ENCODE measurements at places on chromosomes 7 and 10. TPM values are rescaled to one million over a fixed set of nuclear protein-coding genes. Genes with fewer than 3 reads are reported as not detected.

GRCh38 chr7:117249696-117250095, 73.2 kb downstream of the WNT2 start:
- DNase-seq, result no peak

GRCh38 chr10:5283305-5284158, 81.2 kb upstream of the UCN3 start:
- peak; percentile 70 for DNase-seq

- no peak for DNase-seq
Measured at GRCh38 chr7:43803865-43804264, 45.4 kb downstream of the BLVRA start.

GRCh38 chr10:49512121-49512809, 26.7 kb downstream of the ERCC6 start:
- DNase-seq, result no peak

- DNase-seq, result no peak
Measured at GRCh38 chr7:106053109-106053508, 59.0 kb downstream of the SYPL1 start.

- no peak for DNase-seq
Measured at GRCh38 chr7:139131601-139132041, 22.1 kb upstream of the ZC3HAV1 start.

- DNase-seq, result no peak
Measured at GRCh38 chr10:101941871-101942270, 98.3 kb upstream of the KCNIP2 start.

DNA sequence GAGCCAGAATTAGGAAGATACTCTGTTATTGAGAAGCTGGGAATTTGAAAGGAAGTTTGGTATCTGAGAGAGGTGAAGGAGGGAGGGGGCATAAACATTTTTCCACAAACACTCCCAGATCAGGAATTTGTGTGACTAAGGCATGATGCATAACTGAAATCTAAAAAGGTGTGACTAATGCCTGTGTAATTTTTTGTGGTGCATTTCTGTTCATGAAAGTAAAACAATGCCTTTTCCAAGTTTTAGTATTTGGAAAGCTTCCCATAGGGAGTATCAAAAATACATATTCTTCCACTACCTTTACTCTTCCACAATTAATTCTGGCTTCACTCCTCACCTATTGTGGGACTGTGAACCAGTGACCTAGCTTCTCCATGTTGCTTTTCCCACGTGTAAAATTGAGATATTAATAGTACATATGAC, 56.4 kb upstream of the CAV2 start:
- DNase-seq, result no peak

Gene FAM241B
- 13.7 TPM for total RNA-seq
